T-helper 9 cell (primary cell): ENCODE measurements at places on chromosomes 5 and 9.

- no peak for DNase-seq
These were observed 152.9 kb upstream of the PPP1R26 start for GRCh38 chr9:135326633-135327152.

GRCh38 chr9:79765466-79765865 lies 193.7 kb downstream of the TLE4 start:
- no peak for DNase-seq

DNA sequence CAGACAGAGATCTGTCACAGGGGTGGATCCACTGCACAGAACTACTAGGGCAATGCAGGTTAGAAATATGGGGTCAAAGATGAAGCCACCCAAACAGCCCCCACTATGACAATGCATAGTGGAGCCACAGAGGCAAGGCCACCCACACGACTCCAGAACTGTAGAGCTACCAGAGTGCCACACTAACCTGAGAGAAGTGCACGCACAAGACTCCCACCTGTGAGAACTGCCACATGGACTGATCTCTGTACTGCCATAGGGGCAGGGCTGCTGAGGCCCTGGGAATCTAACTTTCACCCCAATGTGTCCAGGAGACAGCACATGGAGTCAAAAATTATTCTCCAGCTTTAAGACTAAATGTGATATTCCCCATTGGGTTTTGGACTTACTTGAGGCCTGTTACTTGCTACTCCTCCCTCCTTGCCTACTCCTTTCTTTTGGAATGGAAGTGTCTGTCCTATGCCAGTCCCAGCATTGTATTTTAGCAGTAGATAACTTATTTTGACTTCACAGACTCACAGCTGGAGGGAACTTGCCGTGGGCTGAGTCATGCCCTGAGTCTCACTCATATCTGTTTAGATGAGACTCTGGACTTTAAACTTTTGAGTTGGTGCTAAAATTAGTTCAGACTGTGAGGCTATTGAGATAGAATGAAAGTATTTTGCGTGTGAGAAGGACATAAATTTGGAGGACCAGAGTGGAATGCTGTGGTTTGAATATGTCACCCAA lies 853.3 kb downstream of the MAT2B start:
- no peak for DNase-seq

DNA sequence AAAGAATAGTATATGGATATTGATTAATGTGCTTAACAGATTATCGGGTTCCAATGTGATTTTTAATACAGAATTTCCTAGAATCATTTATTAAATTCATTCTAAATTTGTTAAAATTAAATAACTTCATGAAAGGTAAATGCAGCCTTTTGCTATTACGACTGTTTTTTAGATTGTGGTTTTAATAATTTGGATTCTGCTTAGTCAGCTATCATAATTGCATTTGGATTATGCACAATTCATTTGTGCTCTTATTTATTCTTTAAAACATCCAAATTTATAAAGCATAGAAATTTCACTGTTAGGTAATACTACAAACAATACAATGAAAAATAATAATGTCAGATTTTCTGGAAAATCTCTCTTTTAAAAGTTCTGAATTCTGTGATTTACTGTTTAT lies 1598.5 kb downstream of the EFNA5 start:
- DNase-seq, result no peak

DNA sequence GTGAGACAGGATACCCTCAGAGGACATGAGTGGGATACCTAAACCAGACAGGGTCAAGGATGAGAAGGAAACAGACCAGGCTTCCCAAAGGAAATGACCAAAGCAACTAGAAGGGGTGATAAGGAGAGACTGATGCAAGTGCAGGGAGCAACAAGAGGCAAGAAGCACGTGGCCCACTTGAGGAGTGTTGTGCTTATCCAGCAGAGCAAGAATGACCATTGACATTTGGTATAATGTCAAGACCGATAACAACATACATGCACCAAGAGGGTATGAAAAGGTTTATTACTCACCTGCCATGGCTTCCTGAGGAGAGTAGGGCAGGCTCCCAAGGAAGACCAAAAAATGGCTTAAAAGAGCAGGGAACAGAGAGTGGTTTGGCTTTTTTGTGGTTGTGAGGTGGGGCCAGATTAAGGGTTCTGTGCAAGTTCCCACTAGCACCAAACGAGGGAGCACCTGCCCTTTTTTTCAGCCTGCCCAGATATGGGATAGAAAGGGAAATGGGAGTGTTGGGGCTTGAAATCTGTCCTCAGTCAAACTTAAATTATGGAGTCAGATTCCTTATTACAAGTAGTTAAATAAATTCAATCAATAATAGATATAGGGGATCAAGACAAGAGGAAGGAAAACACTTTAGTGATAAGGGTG lies 513.6 kb downstream of the RASEF start:
- no peak for DNase-seq

DNA sequence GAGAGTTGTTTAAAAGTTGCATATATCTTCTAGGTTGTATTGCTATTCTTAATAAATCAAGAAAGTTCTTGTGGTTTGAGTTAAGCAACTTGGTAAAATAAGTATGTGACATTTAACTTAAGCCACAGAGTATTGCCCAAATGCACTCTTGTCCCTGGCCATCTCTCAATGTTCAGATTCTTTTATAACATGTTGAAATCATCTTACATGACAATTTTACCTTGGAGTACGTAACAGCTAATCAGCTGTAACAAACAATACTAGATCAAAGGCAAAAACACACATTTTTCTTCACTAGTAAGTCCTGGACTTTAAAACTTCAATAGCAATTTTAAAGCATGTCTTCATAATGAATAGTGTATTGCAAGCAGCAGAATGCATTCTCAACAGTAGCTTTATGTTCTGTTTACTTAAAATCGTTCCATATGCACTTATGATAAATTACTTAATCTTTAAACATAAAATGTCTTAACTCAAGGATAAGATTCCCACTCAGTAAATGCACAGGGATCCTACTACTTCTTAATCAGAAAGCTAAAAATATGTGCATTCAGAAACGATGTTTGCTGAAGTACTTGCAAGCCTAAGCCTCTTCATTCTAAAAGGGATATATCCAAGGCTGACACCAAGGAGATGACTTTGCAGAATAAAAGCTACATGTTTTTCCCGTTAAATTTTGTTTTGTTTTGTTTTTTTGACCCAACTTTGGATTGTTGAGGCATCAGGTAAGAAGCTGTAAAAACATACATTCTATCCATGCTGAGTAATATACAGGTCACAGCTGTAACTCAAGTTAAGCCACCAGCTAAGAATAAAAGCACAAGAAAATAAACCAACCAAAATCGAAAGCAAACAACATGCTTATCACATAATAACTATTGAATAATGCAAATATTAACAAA lies 86.1 kb upstream of the NFIB start:
- no peak for DNase-seq

GRCh38 chr9:105093685-105094084 lies 150.8 kb upstream of the SLC44A1 start:
- DNase-seq, result no peak

GRCh38 chr5:169265888-169266287 lies 35.1 kb downstream of the SLIT3 start:
- DNase-seq, result no peak

GRCh38 chr9:14428781-14429230 lies 114.9 kb upstream of the NFIB start:
- peak; percentile 19 for DNase-seq
